WERI-Rb-1 (cell line): ENCODE measurements at places on chromosomes 2 and 18.

GRCh38 chr18:44766450-44766849, 85.8 kb downstream of the SETBP1 start:
- no peak for DNase-seq

GRCh38 chr18:10792181-10792580, 266.4 kb downstream of the NAPG start:
- DNase-seq = no peak

DNA sequence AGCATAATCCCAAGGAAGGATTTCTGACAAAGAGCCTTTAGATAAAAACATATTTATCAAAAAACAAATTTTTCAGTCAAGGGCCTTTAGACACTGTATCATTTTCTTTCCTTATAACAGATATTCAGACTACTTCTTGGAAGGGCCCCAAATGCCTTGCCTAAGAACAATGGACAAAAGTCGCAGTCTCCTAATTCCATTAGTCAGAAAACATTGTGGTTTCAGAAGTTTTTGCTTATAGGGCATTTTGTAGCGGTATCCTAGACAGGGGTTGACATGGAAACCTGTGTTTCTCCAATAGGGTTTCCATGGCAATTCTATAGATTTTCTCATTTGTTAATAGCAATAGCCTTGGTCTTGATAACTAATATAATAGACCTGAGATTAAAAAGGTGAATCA, 36.7 kb upstream of the AGPS start:
- DNase-seq = no peak

DNA sequence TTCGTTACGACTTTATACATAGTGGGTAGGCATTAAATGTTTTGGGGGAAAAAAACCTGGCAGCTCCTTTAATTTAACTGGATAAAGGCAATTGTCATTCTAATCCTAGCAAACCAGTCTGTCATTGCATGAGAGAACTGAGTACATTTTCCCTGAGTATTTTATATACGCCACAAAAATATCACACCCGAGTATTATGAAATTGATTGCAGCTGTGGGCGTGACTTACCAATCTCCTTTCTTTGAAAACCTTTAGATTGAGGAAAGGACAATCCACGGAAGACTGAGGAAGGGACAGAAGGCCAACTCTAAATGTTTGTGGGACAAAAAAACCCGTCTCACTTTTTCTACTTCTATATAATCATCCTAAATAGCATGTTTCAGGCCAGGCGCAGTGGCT, 9.0 kb downstream of the TM4SF20 start:
- DNase-seq = no peak

- DNase-seq = no peak
Measured at GRCh38 chr2:236552212-236552542, 17.4 kb upstream of the ACKR3 start.
